Tibial nerve (tissue), 4 donors: ENCODE measurements at places on chromosomes 12 and 14.

- no peak for DNase-seq
Measured at GRCh38 chr14:64440494-64440893, 24.8 kb upstream of the AKAP5 start.

GRCh38 chr14:23550812-23551265 is 726 bp downstream of the ZFHX2 start:
- no peak for DNase-seq

DNA sequence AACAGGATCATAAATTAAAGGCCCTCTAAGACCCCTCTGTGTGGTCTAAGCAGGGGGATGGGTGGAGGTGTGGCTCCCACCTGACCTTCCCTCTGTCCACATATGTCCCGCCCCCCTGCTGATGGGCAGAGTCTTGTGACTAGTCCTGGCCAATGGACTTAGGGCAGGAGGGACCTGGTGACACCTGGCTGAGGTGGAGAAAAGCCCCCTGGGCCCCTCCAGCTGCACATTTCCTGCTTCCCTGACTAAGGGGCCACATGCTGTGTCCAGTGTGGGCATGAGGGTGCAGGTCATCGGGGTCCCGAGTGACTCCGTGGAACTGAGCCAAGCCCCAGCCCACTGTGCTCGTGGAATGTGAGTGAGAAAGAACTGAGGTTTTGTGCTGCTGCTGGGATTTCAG is 254.7 kb downstream of the ADGRD1 start:
- no peak for DNase-seq

DNA sequence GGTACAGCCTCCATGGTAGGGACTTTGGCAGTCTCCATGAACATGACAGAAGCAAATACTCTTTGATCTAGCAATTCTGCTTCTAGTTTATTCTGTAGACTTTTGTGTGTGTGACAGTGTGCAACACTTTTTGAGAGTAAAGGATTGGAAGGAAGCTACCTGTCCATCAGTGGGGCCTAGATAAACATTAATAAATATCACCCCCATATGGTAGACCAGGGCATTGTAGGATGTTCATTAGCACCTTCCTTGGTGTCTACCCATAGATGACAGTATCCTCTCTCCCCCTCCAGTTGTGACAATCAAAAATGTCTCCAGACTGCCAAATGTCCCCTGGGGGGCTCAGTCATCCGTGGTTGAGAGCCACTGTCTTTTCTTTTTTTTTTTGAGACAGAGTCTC is 10.8 kb downstream of the SNRNP35 start:
- no peak for DNase-seq

DNA sequence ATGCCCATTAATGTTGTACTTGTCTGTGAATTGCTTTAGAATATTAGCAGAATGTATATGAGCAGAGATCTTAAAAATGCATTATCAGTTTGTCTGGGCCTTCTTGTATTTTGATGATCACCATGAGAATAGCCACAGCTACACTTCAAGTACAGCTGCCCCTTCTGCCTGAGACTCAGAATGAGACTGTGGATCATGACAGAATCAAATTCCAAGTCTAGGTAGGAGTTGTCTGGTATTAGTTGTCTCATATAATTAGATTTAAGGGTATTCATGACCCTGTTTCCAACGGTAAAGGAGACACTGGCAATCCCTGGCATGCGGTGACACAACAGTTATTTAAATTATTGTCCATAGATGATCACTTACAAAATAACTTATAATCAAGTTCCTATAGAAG is 18.3 kb upstream of the SMIM10L1 start:
- no peak for DNase-seq

DNA sequence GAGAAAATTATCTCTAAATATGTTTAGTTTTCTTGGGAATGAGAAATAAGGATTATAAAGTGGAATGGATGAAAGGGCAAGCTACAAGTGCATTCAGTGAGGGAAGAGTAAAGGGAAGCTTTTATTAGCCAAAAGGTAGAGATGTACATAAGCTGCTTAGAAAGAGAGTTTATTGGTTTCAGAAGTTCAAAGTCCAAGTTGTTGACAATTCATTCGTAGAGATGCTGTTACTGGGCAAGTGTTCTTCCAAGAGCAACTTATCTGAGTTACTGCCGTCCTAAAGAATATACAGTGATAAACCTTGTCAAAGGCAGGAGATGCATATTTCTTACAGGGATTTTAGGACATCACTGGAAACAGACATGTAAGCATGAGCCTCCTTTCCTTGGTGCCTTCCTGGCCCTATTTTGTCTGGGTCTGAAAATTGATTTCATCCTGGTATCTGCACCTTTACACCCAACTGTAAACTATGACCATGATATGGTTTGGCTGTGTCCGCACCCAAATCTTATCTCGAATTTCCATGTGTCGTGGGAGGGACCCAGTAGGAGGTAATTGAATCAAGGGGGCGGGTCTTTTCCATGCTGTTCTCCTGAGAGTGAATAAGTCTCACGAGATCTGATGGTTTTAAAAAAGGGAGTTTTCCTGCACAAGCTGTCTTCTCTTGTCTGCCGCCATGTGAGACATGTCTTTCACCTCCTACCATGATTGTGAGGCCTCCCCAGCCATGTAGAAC is 46.8 kb downstream of the TRMT5 start:
- no peak for DNase-seq
